DMS 273 treated with DMSO at 0.1 percent for 48 hours (cell line): ENCODE measurements at places on chromosomes 3 and 15.

DNA sequence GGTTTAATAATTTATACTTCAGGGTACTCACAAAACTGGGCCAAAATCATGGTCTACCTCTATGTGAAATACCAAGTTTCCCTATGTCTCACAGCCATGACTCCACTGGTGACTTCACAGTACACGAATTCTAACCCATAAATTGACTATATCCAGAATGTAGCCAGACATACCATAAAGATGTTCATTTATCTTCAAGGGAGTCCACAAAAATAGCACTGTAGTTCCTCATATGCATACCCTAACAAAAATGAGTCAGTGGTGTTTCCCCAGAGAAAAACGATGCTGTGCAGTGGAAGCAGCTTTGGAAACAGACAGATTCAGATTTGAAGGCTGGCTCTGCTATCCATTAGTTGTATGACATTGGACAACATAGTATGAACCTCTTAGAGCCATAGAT is 438.8 kb downstream of the FHIT start:
- no peak for DNase-seq

GRCh38 chr3:44439499-44440295 is 37.8 kb downstream of the ZNF445 start:
- DNase-seq: no peak

DNA sequence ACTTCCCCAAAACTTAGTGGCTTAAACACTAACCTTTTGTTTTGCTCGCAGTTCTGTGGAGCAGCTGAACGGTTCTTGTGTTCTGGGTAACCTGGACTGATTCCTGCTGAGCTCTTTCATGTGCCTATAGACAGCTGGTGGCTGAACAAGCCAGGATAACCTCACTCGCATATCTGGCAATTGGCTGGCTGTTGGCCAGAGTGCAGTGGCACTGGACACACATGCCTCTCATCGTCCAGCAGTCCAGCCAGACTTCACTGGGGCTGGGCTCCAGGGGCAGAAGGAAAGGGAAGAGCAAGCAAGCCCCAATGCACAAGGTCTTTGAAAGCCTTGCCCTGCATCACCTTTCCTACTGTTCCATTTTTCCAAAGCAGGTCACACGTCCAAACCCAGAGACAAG is 53.6 kb upstream of the GATA2 start:
- DNase-seq: no peak

DNA sequence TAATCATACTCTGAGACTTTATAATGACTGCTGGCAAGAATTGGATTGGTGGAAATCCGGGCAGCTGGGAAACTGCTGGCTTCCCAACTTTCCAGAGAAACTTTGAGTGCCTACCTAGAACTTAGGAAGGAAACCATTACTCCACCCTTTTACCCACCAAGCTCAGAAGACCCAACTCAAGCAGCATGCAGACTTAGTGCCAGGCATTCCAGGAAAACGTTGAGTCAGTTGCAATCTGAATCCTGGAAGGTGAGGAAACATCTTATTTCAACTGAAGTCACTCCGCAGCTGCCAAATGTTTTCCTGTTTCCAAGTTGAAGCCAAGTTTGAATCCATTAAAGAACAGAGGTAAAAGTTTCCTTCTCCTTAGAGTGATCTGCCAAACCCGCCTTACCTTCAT is 126.5 kb downstream of the ZNF385D start:
- no peak for DNase-seq

DNA sequence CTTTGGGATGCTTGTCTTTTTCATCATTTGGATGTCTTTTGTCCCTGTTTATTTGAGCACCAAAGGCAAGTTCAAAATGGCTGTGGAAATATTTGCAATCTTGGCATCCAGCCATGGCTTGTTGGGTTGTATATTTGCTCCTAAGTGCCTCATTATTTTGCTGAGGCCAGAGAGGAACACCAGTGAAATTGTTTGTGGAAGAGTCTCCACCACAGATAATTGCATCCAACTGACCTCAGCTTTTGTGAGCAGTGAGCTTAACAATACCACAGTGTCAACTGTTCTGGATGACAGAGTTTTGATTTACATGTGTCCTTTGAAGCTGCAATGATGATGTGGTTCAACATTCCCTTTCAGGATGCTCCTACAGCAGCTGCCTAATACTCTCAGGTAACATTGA is 83.0 kb upstream of the KCNAB1 start:
- no peak for DNase-seq

DNA sequence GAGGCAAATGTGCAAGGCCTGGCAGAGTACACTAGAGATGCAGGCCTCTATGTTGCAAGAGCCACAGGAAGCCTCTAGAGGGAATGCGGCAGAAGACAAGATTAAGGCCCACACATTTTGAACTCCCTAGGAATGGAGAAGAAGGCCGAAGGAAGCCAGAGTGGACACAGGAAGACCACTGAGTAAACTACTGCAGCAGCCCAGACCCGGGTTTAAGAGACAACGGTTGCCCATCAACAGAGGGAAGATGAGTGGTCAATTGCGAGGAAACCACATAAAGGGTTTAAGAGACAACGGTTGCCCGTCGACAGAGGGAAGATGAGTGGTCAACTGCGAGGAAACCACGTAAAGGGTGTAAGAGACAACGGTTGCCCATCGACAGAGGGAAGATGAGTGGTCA is 14.6 kb downstream of the CHSY1 start:
- no peak for DNase-seq

DNA sequence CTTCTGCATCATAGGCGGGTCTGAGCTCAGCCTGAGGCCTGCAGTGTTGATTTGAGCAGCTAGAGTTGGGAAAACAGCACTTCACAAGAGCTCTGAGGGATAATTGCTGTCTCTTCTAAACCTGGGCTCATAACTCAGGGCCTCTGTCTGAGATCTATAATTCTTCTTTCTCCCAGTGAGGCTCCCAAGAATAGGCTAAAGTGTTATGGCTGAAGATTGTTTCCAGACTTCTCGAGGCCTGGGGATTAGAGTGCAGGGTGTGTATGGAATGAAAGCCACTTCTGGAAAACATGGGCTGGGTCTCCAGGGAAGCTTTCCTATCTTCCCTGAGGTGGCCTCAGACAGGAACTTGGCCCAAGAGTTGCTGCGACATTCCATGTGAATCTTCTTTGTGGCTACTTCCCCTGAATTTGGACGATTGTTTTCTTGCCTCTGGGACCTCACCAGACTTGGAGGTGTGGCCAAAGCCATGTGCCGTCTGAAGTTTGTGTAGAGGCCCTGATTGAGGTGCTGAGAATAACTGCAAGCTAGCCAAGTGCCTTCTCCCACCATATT is 26.5 kb downstream of the MTMR14 start:
- no peak for DNase-seq

DNA sequence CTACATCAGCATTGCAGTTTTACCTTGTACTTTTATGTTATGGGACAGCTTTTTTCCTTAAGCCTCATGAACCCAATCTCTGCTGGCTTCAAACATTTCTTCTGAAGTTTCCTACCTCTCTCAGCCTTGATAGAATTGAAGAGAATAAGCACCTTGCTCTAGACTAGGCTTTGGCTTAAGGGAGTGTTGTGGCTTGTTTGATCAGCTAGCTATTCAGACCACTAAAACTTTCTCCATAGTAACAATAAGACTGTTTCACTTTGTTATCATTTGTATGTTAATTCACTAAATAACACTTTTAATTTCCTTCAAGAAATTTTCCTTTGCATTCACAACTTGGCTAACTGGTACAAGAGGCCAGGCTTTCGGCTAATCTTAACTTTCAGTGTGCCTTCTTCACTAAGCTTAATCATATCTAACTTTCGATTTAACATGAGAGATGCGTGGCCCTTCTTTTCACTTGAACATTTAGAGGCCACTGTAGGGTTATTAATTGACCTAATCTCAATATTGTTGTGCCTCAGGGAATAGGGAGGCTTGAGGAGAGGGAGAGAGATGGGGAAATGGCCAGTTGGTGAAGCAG is 8.1 kb upstream of the TIGIT start:
- DNase-seq: no peak

GRCh38 chr3:125132815-125133214 is 77.0 kb upstream of the HEG1 start:
- no peak for DNase-seq

DNA sequence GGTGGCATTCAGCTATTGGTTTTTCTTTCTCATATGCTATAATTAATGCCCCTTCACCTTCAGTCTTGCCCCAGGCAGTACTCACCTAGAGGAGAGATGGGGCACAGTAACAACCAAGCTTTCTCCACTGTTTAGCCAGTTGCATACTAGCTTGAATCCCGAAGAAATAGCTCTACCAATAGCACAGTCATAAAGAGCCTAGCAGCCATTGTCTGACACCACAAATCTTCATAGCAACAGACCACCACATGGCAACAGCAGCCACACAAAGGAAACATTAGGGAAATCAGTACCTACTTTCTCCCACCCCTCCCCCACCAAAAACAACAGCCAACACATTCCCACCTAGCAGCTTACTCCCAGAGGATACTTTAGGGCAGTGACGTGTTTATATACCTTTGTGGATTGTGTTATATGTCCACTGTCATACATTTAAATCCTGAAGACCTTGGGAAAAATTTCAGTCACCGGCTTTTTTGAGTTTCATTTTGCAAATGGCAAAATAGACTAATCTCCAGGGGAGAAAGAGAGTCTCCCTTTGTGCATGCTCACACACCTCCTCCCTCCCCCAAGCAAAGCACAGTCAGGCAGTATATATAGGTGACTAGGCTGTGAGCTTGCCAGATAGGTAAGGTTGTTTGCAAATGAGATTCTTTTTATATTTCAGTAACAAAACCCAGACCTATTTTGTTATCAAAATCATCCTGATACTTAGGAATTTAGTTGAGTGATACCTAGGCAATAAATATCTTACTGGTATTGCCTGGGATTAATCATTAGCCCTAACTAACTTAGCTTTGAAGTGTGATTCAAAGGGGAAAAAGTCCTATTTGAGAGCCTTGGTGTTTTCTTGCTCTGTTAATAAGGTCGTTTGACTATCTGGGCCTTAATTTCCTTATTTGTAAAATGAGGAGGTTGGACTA is 140.6 kb downstream of the RBPMS2 start:
- no peak for DNase-seq

DNA sequence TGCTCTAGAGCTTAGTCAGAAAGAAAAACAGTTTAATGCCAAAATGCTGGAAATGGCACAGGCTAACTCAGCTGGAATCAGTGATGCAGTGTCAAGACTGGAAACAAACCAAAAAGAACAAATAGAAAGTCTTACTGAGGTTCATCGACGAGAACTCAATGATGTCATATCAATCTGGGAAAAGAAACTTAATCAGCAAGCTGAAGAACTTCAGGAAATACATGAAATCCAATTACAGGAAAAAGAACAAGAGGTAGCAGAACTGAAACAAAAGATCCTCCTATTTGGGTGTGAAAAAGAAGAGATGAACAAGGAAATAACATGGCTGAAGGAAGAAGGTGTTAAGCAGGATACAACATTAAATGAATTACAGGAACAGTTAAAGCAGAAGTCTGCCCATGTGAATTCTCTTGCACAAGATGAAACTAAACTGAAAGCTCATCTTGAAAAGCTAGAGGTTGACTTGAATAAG is 150.5 kb upstream of the LRRFIP2 start:
- no peak for DNase-seq

DNA sequence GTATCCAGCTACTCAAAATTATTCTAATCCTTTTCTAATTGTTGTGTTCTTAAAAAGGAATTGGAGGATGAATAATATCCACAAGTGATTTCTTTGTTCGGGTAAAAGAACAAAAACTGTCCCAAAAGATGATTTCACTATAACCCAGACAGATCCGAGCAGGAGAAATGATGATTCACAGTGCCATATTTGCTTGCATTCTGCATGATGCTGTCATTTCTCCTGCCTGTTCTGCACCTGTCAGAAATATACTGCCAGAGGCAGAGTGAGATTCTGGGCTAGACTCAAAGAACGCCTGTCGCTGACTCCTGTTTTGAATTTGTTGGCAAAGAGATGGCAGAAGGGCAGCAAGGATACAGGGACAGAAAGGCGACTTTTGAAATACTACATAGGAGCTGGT is 34.7 kb upstream of the SLC24A5 start:
- DNase-seq: no peak

DNA sequence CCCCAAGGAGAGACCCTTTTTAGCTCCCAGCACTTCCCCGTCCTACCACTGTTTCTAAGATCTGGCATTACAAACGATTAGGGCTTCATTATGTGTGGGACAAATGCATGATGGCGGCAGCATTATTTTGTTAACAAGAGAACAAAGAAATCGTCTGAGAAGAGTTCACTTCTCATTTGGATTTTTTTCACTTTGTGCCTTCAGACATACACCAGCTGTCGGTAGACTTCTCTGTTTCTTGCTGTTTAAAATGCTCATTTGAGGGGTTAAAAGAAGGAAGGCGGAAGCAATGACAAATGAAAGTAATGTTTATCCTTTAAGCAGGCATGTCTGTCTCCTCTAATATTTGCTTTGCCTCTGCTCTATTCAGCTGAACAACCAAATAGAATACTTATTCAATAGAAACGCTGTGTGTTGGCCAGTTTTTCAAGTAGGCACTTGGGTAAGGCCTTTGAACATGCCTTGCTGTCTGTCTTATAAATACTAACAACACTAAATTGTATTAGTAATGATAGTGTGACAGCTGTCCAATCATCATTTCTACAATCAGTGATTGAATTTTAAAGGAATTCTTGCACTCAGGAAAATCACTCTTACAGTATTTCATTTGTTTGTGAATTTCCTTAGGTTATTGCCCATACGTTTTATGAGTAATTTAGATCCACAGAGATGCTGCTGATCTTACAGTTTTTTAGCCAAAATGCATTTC is 382.4 kb downstream of the IL5RA start:
- no peak for DNase-seq

- no peak for DNase-seq
Observed at GRCh38 chr3:114356066-114356465, 62.2 kb downstream of the TIGIT start.

DNA sequence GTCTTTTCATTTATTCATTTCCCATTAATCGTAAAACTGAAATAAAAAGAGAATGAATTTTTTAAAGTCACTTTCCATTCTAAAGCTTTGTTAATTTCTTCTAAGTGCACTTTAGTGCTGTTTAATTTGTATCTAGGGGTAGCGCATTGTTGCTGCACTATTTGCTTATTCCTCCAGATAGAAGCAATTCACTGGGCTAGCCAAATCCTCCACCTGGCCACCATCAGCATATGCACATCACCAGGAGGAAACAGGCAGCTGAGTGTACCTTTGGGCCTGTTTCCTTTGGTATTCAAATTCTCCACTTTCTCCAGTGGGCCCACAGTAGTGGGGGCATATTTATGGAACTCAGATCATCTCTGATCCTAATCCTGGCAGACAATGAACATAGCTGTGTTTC is 29.8 kb upstream of the CPB1 start:
- no peak for DNase-seq

GRCh38 chr3:10551139-10551538 is 45.8 kb upstream of the ATP2B2 start:
- no peak for DNase-seq
